ENCODE measurements at places on chromosomes 6 and 20.

DNA sequence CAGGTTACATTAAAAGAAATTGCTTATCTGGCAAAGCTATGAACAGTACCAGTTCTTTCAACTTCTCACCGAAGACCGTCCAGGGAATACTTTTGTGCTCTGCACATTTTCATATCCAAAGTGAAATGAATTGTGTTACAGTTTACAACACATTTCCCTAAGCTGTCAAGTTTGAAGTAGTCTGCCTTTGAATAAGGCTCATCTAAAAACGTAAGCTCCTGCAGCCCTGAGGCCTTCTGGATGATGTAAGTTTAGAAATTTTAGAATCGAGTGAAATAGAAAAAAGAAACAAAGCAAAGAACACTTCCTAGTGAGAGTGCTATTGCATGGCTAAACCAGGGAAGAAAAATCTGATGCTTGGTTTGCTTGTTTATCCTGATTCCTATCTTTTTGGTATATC, 653.8 kb downstream of the MMUT start:
- no peak for DNase-seq

- no peak for DNase-seq
These were observed 568.7 kb upstream of the RNF217 start for GRCh38 chr6:124393536-124393935.

GRCh38 chr20:8215361-8215781, 83.3 kb downstream of the PLCB1 start:
- DNase-seq: no peak

- DNase-seq: no peak
These were observed 18.4 kb downstream of the LAMA4 start for GRCh38 chr6:112235956-112236355.

DNA sequence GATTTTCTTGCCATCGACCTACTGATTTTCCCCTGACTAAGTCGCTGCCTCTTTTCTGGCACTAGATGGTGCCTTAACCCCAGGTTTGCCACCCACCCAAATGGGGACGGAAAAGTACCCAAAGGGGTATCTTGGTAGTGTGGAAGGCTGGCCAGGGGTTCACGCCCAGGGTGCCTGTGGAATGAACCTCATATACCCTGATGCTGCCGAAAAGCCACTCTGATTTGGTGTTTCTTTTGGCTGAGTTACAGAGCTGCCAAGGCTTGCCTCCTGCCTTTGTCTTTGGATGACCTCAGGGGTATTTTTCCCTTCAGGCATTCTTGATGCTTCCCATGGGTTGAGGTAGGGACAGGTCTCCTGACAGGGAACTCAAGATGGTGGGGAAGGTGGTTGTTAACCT, 78.1 kb downstream of the MAP3K7 start:
- no peak for DNase-seq

- no peak for DNase-seq
These were observed 38.0 kb downstream of the FOXA2 start for GRCh38 chr20:22546344-22546743.
